Activated CD4-positive, alpha-beta T cell treated with anti-CD3 and anti-CD28 coated beads for 36 hours (primary cell): ENCODE measurements at places on chromosomes 5 and 9. TPM values are rescaled to one million over a fixed set of nuclear protein-coding genes. Genes with fewer than 3 reads are reported as not detected.

GRCh38 chr5:106258591-106259125 lies 1412.1 kb downstream of the EFNA5 start:
- H3K27me3 ChIP-seq, result no peaks in the 10 kb centered on the region
- no peak for DNase-seq
- no peak overlapping the region for H3K27ac ChIP-seq
- H3K4me3 ChIP-seq, result no peak overlapping the region

GRCh38 chr9:72477930-72478518 lies 43.4 kb upstream of the TMC1 start:
- H3K4me1 ChIP-seq, result peaks cover 45% of the 10 kb centered on the region
- no peak overlapping the region for H3K27ac ChIP-seq
- H3K4me3 ChIP-seq, result no peak overlapping the region

- H3K36me3 ChIP-seq, result no peaks in the 10 kb centered on the region
- DNase-seq, result no peak
- H3K27ac ChIP-seq, result no peak overlapping the region
- no peaks in the 10 kb centered on the region for H3K4me1 ChIP-seq
- no peak overlapping the region for H3K4me3 ChIP-seq
- H3K27me3 ChIP-seq, result peaks cover 3% of the 10 kb centered on the region
These were observed 95.4 kb upstream of the MINAR2 start for GRCh38 chr5:129652349-129653056.

- peaks cover 10% of the 10 kb centered on the region for H3K4me1 ChIP-seq
- no peak overlapping the region for H3K27ac ChIP-seq
- no peak overlapping the region for H3K4me3 ChIP-seq
- no peak for DNase-seq
- H3K27me3 ChIP-seq, result peaks cover 26% of the 10 kb centered on the region
- no peaks in the 10 kb centered on the region for H3K36me3 ChIP-seq
These were observed 10.0 kb upstream of the DELE1 start for GRCh38 chr5:141913560-141914198.

DNA sequence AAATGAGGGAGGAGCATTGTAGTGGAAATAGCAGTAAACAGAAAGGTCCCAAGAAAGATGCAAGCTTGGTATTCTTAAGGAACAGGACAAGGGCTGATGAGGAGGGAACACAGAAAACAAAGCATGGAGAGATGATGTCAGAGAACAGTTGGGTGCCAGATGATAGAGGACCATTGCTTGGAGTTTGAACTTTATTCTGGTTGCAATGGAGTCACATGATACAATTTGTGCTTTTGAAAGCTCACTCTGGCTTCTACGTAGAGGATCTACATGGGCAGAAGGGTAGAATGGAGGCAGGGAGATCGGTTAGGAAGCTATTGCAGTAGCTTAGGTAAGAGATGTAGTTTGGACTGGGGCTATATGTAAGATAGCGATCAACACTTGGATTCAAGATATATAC lies 39.8 kb downstream of the SGTB start:
- DNase-seq, result no peak
- no peak overlapping the region for H3K4me3 ChIP-seq
- peaks cover 45% of the 10 kb centered on the region for H3K36me3 ChIP-seq

- peaks cover 67% of the 10 kb centered on the region for H3K27me3 ChIP-seq
- DNase-seq, result peak; percentile 48
- peaks cover 38% of the 10 kb centered on the region for H3K4me1 ChIP-seq
- H3K4me3 ChIP-seq, result peak overlapping the region; percentile 26
- H3K27ac ChIP-seq, result no peak overlapping the region
- H3K36me3 ChIP-seq, result no peaks in the 10 kb centered on the region
These were observed 2.2 kb downstream of the BARX1 start for GRCh38 chr9:93952784-93953495.

GRCh38 chr5:68898951-68899471 lies 194.8 kb upstream of the SLC30A5 start:
- H3K4me3 ChIP-seq, result no peak overlapping the region
- no peak overlapping the region for H3K27ac ChIP-seq
- no peaks in the 10 kb centered on the region for H3K36me3 ChIP-seq
- peaks cover 11% of the 10 kb centered on the region for H3K4me1 ChIP-seq
- no peaks in the 10 kb centered on the region for H3K27me3 ChIP-seq
- no peak for DNase-seq

GRCh38 chr5:135829179-135829578 lies 5.3 kb upstream of the SLC25A48 start:
- H3K36me3 ChIP-seq, result no peaks in the 10 kb centered on the region
- no peak for DNase-seq
- H3K4me3 ChIP-seq, result no peak overlapping the region
- peaks cover 39% of the 10 kb centered on the region for H3K27me3 ChIP-seq

DNA sequence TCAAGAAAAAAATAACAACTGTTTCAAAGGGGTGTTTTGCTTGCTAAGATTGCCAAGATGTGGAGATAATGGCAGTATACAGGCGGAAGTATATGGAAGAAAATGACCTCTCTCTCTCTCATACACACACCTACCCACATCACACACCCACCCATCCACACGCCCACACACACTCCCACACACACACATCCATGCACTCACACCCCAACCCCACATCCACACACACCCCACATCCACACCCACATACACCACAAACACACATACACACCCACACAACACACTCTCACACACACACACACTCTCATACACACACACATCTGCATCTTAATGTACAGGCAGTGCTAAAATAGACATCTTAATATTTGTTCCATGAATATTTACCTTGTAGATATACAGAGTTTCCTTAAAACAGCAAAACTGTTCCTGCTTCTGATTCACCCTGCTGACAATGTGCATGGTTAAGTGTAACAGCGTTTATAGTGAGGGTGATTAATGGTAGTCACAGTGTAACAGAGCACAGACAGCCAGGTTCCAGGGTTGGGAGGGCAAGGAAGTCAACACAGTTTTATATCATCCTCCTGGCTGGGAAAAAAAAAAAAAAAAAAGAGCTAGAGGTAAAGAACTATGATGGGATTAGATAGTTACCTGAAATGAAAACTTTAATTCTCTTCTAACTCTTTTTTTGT lies 8.3 kb downstream of the BHMT2 start:
- H3K4me3 ChIP-seq, result no peak overlapping the region
- no peaks in the 10 kb centered on the region for H3K27me3 ChIP-seq
- no peaks in the 10 kb centered on the region for H3K36me3 ChIP-seq
- no peak for DNase-seq
- no peak overlapping the region for H3K27ac ChIP-seq

GRCh38 chr9:71910650-71911060 lies 338 bp downstream of the ABHD17B start:
- peak overlapping the region; percentile 94 for H3K27ac ChIP-seq
- no peak for DNase-seq
- peaks cover 55% of the 10 kb centered on the region for H3K4me1 ChIP-seq
- H3K4me3 ChIP-seq, result peak overlapping the region; percentile 98

- peaks cover 2% of the 10 kb centered on the region for H3K27me3 ChIP-seq
- H3K36me3 ChIP-seq, result no peaks in the 10 kb centered on the region
- H3K4me1 ChIP-seq, result no peaks in the 10 kb centered on the region
- no peak overlapping the region for H3K27ac ChIP-seq
- H3K4me3 ChIP-seq, result no peak overlapping the region
- no peak for DNase-seq
These were observed 48.1 kb upstream of the SH3PXD2B start for GRCh38 chr5:172502410-172502809.

DNA sequence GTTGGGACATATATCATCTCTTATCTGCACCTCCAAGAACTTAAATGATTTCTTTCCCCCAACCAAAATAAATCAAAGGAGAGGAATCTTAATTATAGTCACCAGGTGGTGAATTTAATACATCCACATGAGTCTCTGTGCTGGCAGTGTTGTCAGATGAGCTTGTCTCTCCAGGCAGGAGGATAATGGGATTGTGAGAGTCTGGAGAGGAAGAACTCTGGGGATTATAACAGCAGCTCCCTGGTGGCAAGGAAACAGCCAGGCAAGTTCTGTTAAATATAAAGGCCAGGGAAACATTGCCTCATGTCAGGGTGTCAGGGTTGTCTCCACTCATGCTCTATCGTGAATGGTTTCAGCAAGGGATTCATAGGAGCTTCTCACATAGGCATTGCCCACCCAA lies 80.8 kb downstream of the TLR4 start:
- H3K27me3 ChIP-seq, result peaks cover 3% of the 10 kb centered on the region
- H3K36me3 ChIP-seq, result no peaks in the 10 kb centered on the region
- no peak overlapping the region for H3K4me3 ChIP-seq

DNA sequence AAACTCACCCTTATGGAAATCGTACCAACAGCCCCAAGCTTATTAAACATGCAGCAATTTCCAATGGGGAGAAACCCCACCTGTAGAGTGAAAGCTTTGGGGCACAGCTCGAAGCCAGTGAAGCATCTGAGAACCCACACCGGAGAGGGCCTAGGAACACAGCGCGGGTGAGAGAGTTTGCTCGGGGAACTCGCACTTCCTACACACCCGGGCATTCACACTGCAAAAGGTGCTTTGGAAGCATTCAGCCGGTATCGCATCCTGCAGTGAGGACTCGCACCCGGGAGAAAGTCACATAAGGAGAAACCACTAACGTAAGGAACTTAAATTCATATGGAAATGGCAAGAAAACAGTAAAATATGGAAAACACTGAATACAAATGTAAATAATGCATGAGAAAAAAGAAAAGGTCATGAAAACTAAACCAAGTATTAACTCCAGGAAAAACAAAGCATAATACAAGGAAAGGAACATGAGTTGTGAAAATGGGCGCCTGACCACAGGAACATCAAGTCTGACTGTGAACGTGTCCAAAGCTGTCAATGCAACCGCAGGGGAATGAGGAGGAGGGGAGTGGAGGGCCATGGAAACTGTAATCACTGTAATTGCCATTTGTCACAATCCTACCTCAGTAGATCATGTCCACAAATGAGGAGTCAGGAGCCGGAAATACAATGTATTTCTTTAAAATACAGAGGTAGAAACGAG lies 28.7 kb downstream of the CAMSAP1 start:
- peaks cover 8% of the 10 kb centered on the region for H3K36me3 ChIP-seq
- H3K4me1 ChIP-seq, result peaks cover 30% of the 10 kb centered on the region
- DNase-seq, result no peak
- H3K4me3 ChIP-seq, result no peak overlapping the region
- H3K27me3 ChIP-seq, result no peaks in the 10 kb centered on the region

DNA sequence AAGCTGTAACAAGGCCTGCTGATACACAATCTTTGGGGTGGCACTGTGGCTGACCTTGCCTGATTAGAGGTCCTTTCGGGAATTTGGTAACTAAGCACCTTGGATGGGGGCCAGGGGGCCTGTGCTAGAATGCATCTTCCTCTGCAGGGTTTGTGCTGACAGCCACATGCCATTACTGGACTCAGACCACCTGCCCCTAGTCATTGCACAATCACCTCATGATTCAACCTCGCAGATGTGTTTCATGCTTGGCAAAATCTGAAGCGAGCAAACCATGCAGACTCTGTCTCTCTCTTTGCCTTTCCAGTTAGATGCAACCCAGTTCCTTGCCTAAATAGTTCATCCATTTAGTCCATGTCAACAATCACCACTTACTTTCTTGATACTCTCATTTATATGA lies 96.5 kb upstream of the ERCC6L2 start:
- no peak overlapping the region for H3K4me3 ChIP-seq
- no peak for DNase-seq
- H3K27ac ChIP-seq, result no peak overlapping the region
- no peaks in the 10 kb centered on the region for H3K36me3 ChIP-seq

- H3K27me3 ChIP-seq, result peaks cover 4% of the 10 kb centered on the region
- DNase-seq, result no peak
- H3K27ac ChIP-seq, result no peak overlapping the region
- H3K4me3 ChIP-seq, result no peak overlapping the region
- no peaks in the 10 kb centered on the region for H3K36me3 ChIP-seq
These were observed 186.1 kb upstream of the MAST4 start for GRCh38 chr5:66410122-66410521.

GRCh38 chr9:33446240-33446945 lies 1.0 kb downstream of the AQP3 start:
- H3K27ac ChIP-seq, result peak overlapping the region; percentile 93
- peaks cover 41% of the 10 kb centered on the region for H3K4me1 ChIP-seq
- peak overlapping the region; percentile 79 for H3K4me3 ChIP-seq
- H3K36me3 ChIP-seq, result peaks cover 4% of the 10 kb centered on the region

- no peaks in the 10 kb centered on the region for H3K36me3 ChIP-seq
- no peaks in the 10 kb centered on the region for H3K4me1 ChIP-seq
These were observed 43.4 kb upstream of the SH3PXD2B start for GRCh38 chr5:172497591-172498255.

GRCh38 chr5:139392324-139392677 lies 2.6 kb upstream of the MZB1 start:
- DNase-seq, result no peak
- no peak overlapping the region for H3K27ac ChIP-seq
- H3K4me3 ChIP-seq, result peak overlapping the region; percentile 78
- peaks cover 9% of the 10 kb centered on the region for H3K36me3 ChIP-seq

DNA sequence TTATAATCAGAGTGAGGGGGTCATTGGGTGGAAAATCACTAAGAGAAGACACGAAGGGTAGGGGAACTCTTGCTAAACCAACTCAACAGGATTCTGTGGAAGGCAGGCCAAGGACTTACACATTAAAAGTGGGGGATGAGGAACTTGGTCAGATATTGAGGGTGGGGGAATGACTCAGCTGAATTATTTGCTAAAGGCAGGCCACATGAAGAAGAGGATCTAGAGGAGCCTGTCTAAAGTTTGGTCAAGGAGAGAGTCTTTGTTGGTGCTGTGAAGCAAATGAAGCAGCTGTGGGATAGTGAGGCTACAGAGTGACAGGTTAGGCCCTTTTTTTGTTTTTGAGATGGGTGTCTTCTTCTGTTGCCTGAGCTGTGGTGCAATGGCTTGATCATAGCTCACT lies 63.9 kb upstream of the SPRY4 start:
- H3K36me3 ChIP-seq, result no peaks in the 10 kb centered on the region
- DNase-seq, result no peak
- H3K27ac ChIP-seq, result no peak overlapping the region
- H3K4me3 ChIP-seq, result no peak overlapping the region

DNA sequence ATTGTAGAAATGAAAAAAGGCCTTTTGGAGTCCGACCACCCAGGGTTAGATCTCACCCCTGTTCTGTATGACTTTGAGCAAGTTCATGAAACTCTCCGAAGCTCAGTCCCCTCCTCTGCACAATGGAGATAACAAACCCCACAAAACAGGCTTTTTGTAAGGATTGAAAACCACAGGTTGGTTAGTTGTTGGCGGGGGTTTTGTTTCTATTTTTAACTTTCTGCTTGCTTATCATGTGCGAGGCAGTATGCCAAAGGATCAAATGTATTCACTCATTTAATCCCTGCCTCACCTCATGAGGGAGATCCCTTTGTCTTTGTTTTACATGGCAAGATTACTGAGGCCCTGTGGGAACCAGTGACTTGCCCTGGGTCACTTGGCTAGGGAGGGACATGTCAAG lies 539.1 kb downstream of the CDK5RAP2 start:
- no peak overlapping the region for H3K4me3 ChIP-seq
- no peaks in the 10 kb centered on the region for H3K27me3 ChIP-seq
- H3K27ac ChIP-seq, result no peak overlapping the region
- DNase-seq, result no peak

- DNase-seq, result no peak
- no peak overlapping the region for H3K27ac ChIP-seq
- H3K4me1 ChIP-seq, result no peaks in the 10 kb centered on the region
- peaks cover 7% of the 10 kb centered on the region for H3K27me3 ChIP-seq
These were observed 21.2 kb downstream of the IL9 start for GRCh38 chr5:135874461-135874860.

PDE6A gene
- not detected for total RNA-seq

ZNF782 gene
- 4.8 TPM for total RNA-seq

PCDHGA2 gene
- not detected for total RNA-seq

TNFAIP8 gene
- 166 TPM for total RNA-seq

ADGRD2 gene
- not detected for total RNA-seq

SPINK4 gene
- not detected for total RNA-seq

ANXA2R gene
- 3.2 TPM for total RNA-seq

TTC1 gene
- 60.6 TPM for total RNA-seq

RGMB gene
- total RNA-seq, result 2.8 TPM

SARDH gene
- total RNA-seq, result 7.8 TPM

ADAMTS2 gene
- not detected for total RNA-seq

ECM2 gene
- total RNA-seq, result not detected
